ENCODE measurements at places on chromosomes 2 and 18. TPM values are rescaled to one million over a fixed set of nuclear protein-coding genes. Genes with fewer than 3 reads are reported as not detected.

Gene ELAC1
- 3.2 TPM for total RNA-seq

Gene LNPK
- 51.5 TPM for total RNA-seq

Gene ACADL
- 0.13 TPM for total RNA-seq

Gene FTCDNL1
- total RNA-seq, result 2.8 TPM

Gene AGXT
- not detected for total RNA-seq

Gene CELF4
- total RNA-seq, result not detected

Gene KLHL41
- 1,869 TPM for total RNA-seq

Gene TDRD15
- not detected for total RNA-seq

Gene IL36RN
- total RNA-seq, result not detected

Gene TLX2
- not detected for total RNA-seq

Gene EFHD1
- total RNA-seq, result not detected

Gene BCL2
- 4.2 TPM for total RNA-seq

Gene CPLX4
- not detected for total RNA-seq

Gene AP1S3
- total RNA-seq, result 0.11 TPM

Gene LONRF2
- total RNA-seq, result not detected

Gene KCNK3
- total RNA-seq, result 1.1 TPM

Gene SLC9A4
- 0.42 TPM for total RNA-seq

Gene GKN1
- not detected for total RNA-seq

Gene GALNT14
- not detected for total RNA-seq

Gene RESP18
- total RNA-seq, result not detected

Gene SLC16A14
- total RNA-seq, result 0.52 TPM

Gene CDCA7
- total RNA-seq, result 0.16 TPM

Gene SH3BP4
- 20.0 TPM for total RNA-seq

Gene CYTIP
- total RNA-seq, result 2.4 TPM

Gene CWC22
- 13.9 TPM for total RNA-seq

Gene DSEL
- 107 TPM for total RNA-seq

Gene ZSWIM2
- 0.16 TPM for total RNA-seq

Gene SKOR2
- total RNA-seq, result not detected

Gene EVA1A
- 3.2 TPM for total RNA-seq

Gene RMND5A
- total RNA-seq, result 57.2 TPM

Gene ITGB6
- 152 TPM for total RNA-seq

Gene CASP10
- total RNA-seq, result 0.48 TPM

Gene ZNF804A
- total RNA-seq, result not detected

Gene PIK3C3
- 39.3 TPM for total RNA-seq

Gene ANKRD30B
- 1.6 TPM for total RNA-seq

Gene SNTG2
- not detected for total RNA-seq
